ENCODE measurements at places on chromosomes 5 and 9. TPM values are rescaled to one million over a fixed set of nuclear protein-coding genes. Genes with fewer than 3 reads are reported as not detected.

DNA sequence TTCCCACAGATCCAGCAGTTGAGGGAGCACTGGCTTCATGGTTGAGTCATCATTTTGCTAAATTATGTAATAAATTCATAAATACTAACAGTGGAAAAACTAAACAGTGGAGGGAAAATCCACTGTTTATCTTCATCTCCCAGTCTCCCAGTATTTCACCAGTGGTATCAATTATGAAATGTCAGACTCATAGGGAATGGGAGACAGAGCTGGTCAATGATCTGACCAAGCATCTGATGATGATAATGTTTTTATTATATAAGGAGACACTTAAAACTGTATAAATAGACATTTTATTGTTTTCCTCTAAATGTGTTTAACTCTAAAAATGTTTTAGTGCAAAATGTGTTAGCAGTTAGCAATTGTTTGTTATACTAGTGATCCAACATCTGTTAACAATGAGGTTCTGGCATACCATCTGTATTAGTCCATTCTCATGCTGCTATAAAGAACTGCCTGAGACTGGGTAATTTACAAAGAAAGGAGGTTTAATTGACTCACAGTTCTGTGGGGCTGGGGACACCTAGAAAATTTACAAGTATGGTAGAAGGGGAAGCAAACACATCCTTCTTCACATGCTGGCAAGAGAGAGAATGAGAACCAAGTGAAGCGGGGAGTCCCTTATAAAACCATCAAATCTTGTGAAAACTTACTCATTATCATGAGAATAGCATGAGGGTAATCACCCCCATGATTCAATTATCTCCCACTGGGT is 11.8 kb upstream of the REEP5 start:
- H3K36me3 ChIP-seq = no peaks in the 10 kb centered on the region
- H3K27ac ChIP-seq = no peak overlapping the region
- H3K4me1 ChIP-seq = peaks cover 14% of the 10 kb centered on the region
- H3K27me3 ChIP-seq = no peaks in the 10 kb centered on the region
- DNase-seq = no peak

DNA sequence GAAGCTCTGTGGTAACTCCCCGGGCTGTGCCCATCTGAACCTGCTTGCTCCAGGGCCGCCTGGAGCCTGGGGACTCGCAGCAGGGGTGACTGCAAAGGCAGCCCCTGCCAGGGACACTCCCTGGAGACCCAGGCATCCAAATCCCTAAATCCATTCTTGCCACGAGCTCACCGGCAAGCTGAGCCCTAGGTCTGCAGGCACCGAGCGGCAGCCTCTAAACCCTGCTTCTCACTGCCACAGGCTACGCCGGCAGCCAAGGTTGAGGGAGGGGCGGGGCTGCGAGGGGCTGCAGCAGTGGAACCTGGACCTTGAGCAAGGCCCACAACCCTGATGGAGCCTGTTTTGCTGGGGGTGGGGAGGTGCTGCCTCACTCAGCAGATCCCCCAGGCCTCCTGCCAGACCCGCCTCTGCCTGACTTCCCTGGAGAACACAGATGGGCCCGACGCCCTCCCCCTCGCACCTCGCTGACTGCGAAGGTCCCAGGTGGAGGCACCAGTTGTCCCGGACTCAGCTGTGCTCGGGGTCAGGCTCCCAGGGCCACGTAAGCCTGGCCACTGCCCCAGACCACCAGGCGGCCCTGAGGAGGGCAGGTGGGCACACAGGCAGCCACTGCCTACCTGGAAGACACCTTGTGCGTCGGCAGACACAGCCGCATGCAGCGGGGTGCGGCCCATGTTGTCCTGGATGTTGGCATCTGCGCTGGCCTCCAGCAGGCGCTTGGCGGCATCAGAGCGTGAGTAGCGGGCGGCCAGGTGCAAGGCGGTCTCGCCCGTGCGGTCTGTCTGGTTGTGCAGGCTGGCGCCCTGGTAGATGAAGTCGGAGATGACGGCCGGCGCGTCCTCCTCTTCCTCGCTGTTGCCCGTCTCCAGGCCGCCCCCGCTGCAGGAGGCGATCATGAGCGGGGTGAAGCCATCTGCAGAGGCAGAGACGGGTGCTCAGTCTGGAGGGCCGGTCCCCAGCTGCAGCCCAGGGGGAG is 17.4 kb upstream of the SEC16A start:
- peaks cover 4% of the 10 kb centered on the region for H3K36me3 ChIP-seq
- no peaks in the 10 kb centered on the region for H3K27me3 ChIP-seq
- no peak overlapping the region for H3K27ac ChIP-seq
- no peaks in the 10 kb centered on the region for H3K4me1 ChIP-seq

- H3K4me3 ChIP-seq = no peak overlapping the region
- peaks cover 4% of the 10 kb centered on the region for H3K27me3 ChIP-seq
- peak; percentile 10 for DNase-seq
- no peaks in the 10 kb centered on the region for H3K36me3 ChIP-seq
- no peak overlapping the region for H3K27ac ChIP-seq
- no peaks in the 10 kb centered on the region for H3K4me1 ChIP-seq
Measured at GRCh38 chr9:38109601-38110000, 40.6 kb upstream of the SHB start.

- no peaks in the 10 kb centered on the region for H3K27me3 ChIP-seq
- H3K4me1 ChIP-seq = peaks cover 29% of the 10 kb centered on the region
- peaks cover 13% of the 10 kb centered on the region for H3K36me3 ChIP-seq
- no peak overlapping the region for H3K27ac ChIP-seq
- H3K4me3 ChIP-seq = no peak overlapping the region
- no peak for DNase-seq
Measured at GRCh38 chr5:10703676-10704075, 57.4 kb downstream of the DAP start.

- H3K4me1 ChIP-seq = peaks cover 6% of the 10 kb centered on the region
- H3K27ac ChIP-seq = no peak overlapping the region
- DNase-seq = no peak
Measured at GRCh38 chr5:180336234-180337020, 16.7 kb downstream of the GFPT2 start.

DNA sequence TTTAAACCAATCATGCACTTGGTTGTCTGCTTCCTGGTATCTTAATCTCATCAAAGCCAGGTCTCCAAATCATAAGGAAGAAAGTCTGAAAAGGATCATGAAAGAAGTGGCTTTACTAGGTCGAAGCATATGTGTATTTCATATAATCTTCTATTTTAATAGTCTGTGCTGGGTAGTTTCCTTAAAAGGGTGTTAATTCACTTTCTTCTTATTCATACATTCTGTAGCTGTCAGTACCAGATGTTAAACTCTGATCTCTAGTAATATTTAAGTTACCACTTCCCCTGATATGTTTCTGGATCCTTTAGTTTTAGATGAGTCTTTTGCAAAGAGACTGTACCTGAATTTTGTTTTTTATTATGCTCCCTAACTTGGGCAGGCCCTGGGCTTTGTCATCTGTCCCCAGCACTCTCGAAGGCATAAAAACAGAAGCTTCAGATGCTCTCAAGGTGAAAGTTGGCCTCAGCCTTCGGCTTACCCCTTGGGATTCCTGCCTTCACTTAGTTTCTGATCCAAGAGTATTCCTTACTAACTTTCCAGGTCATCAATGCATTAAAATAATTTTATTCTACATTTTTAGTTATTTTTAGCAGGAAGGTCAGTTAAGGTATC is 15.0 kb upstream of the LNPEP start:
- no peak overlapping the region for H3K4me3 ChIP-seq
- H3K36me3 ChIP-seq = peaks cover 5% of the 10 kb centered on the region
- H3K27me3 ChIP-seq = no peaks in the 10 kb centered on the region
- H3K27ac ChIP-seq = no peak overlapping the region
- peaks cover 7% of the 10 kb centered on the region for H3K4me1 ChIP-seq
- no peak for DNase-seq

DNA sequence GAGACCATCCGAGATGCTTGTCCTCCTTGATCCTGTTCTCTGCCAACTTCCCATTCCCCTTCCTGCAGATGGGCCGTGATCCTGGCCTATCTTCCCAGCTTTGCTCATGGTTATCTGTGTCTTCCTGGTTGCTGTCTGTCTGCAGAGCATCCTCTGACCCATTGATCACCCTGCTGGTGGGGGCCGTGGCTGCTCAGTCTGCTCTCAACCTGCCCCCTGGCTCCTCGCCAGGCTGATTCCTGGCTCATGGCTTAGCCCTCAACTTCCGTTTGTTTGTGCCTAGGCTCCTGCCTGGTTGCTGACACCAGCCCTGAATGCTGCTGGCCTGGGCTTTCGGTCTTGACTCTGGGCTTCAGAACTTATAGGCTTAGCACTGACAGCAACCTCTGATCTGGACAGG is 67.1 kb upstream of the SMIM15 start:
- H3K27ac ChIP-seq = no peak overlapping the region
- peaks cover 2% of the 10 kb centered on the region for H3K27me3 ChIP-seq
- no peaks in the 10 kb centered on the region for H3K36me3 ChIP-seq

DNA sequence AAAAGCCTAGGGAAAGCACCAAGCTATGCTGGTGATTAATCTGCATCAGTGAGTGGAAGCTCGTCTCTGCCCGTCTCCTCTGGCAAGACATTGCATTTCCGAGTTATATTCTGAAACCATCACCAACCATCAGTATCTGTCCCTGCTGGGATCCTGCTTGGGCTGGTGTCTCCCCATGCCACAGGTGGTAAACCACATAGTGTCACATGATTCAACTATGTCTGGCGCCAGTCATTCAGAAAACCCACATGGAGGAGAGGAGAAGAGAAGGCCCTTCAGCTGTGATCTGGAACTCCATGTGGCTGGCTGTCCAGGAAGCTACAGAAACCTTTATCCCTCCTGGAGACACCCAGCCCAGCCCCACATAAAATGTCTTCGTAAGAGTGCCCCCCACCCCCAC is 4.8 kb downstream of the IL9 start:
- no peak overlapping the region for H3K4me3 ChIP-seq
- H3K27me3 ChIP-seq = peaks cover 51% of the 10 kb centered on the region
- H3K27ac ChIP-seq = no peak overlapping the region
- DNase-seq = no peak
- H3K36me3 ChIP-seq = no peaks in the 10 kb centered on the region
- peaks cover 37% of the 10 kb centered on the region for H3K4me1 ChIP-seq

Gene NFIB
- total RNA-seq = 76.4 TPM

Gene GABRA1
- total RNA-seq = 1.8 TPM

Gene CDC26
- 34.8 TPM for total RNA-seq

Gene INSL4
- 0.29 TPM for total RNA-seq

Gene OR1L6
- not detected for total RNA-seq

Gene PCDHB8
- total RNA-seq = 3.9 TPM

Gene MCIDAS
- 0.17 TPM for total RNA-seq

Gene LTC4S
- total RNA-seq = 4.0 TPM

Gene NOXA1
- total RNA-seq = 14.3 TPM

Gene IL7R
- not detected for total RNA-seq

Data from type B pancreatic cell (in vitro differentiated cells).